Activated T-helper 1 cell treated with Interleukin-2 at 50 U/mL for 16 hours (primary cell): ENCODE measurements at places on chromosomes 5 and 9.
A peak's percentile ranks its signal among the peaks of the same experiment; 100 is the strongest.

GRCh38 chr9:94811074-94811473, 84.6 kb downstream of the AOPEP start:
- DNase-seq: no peak

- DNase-seq: no peak
These were observed 308.4 kb downstream of the PSAT1 start for GRCh38 chr9:78605041-78606000.

- no peak for DNase-seq
These were observed 18.4 kb downstream of the CAMK4 start for GRCh38 chr5:111242606-111243005.

GRCh38 chr9:78103971-78104433, 72.4 kb upstream of the GNAQ start:
- no peak for DNase-seq

DNA sequence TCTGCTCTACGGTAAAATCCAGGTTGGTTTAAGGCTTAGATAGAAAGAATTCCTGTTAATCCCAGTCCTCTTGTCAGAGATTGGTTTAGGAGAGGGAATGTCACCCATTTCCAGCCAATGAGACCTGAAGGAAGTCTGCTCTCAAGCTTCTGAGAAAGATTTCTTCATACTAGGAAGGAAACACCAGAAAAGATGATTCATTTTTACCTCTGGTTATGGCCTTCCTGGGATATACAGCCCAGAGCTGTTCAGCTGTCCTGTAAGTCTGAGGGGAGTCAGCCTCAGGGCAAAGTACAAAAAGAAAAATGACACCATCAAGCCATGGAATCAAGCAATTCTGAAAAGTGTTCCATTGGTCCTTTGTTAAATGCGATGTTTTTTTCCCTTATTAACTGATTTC, 18.6 kb upstream of the CFAP95 start:
- DNase-seq: no peak

- DNase-seq: no peak
These were observed 12.5 kb downstream of the SQSTM1 start for GRCh38 chr5:179833056-179833708.

GRCh38 chr9:100473276-100474081, 530 bp downstream of the TMEFF1 start:
- peak; percentile 3 for DNase-seq

DNA sequence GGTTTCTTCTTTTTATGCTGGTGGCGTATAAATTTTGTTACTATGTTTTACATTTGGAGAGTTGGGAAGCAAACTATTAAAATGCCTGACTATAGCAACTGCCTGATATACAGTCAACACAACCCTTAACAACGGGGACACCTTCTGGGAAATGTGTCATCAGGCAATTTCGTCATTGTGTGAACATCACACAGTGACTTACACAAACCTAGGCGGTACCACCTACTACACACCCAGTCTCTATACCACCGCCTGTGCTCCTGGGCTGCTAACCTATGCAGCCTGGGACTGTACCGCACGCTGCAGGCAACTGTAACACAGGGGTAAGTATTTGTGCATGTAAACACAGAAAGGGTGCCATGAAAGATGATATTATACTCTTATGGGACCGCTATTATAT, 1.3 kb upstream of the CDHR2 start:
- DNase-seq: no peak

DNA sequence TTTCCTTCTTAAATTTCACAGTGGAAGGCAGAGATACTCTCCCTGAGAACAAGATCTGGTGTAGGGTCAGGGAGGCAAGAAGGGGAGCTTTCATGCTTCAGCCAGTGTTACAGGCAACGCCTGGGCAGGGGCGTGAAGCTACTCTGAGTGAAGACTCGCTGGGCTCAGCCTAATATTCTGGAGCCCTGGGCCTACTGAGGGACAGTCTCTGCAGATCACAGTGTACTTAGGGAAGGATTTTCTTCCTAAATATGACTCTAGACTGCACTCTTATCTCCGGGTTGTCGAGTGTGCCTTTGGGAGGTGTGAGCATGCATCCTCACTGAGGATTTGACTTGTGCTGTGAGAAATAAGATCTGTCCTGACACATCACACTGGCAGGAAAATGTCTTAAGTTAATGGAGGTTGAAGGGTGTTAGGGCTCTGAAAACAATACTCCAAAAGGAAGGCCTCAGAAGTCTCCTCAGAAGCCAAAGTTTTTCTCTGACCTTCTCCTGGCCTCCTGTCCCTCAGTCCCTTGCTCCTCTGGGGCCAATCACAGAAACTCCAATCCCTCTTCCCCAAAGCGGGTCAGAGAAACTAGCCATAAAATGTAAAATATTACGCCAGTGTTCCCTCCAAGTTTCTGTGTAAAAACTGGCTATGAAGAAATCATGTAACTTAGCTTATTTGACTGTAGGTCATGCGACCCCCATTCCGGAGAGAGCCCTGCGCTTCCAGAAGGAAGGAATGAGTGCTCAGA, 156.8 kb upstream of the TBC1D2 start:
- DNase-seq: no peak

- DNase-seq: no peak
These were observed 559.6 kb downstream of the CETN3 start for GRCh38 chr5:89849830-89850512.

- no peak for DNase-seq
These were observed 187.3 kb downstream of the CDH12 start for GRCh38 chr5:22665801-22666200.

- DNase-seq: no peak
These were observed 51.2 kb downstream of the SCAMP1 start for GRCh38 chr5:78411586-78411985.

- DNase-seq: no peak
These were observed 193.1 kb downstream of the PAX5 start for GRCh38 chr9:36840898-36841536.

DNA sequence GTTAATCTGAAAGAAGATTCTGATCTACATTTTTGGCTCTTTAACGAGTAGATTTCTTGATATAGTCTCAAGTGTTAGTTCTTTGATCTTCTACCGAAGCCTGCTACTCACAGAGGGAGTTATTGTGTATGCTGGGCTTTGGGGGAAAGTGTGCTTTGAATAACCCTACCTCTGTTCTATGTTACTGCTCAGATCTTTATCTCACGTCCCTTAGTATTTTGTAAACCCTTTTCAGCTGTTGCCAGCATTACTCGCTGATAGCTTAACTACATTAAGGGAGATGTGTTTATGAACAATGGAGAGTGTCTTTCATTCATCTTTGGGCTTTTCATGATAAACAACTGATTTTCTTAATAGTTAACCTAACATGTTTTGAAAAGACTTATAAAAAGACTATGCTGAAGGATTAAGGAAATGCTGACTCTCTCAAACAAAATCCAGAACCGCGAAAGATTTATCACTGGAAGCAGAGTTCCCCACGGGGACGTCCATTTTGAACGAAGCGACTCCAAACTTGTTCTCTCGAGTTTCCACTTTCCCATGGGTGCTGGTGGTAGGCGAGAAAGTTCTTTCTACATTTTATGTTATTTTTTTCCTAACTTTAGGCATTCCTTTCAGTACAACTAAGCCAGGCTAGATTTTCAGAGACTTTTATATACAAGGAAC, 27.9 kb upstream of the ALDH1A1 start:
- DNase-seq: no peak

GRCh38 chr9:89441986-89442385, 55.9 kb downstream of the SEMA4D start:
- DNase-seq: no peak

GRCh38 chr5:416636-416960, 26.4 kb upstream of the EXOC3 start:
- no peak for DNase-seq

DNA sequence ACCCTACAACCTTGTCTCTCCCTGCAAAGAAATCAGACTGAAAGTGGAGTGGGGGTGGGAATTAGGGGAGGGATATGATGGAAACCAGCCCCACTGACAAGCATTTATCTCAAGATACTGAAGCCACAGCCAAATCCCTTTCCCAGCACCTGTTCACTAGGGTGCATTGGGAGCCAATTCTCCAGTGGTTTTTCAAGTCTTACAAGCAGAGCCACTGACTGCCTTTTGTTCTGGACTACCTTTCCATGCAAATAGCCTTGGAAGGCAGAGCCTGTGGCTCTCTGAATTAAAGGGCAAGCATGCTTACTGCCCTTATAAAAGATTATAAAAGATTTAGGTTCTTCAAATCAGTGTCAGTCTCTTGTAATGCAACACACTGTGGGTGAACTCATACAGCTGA, 8.8 kb upstream of the GGTA1 start:
- DNase-seq: no peak

DNA sequence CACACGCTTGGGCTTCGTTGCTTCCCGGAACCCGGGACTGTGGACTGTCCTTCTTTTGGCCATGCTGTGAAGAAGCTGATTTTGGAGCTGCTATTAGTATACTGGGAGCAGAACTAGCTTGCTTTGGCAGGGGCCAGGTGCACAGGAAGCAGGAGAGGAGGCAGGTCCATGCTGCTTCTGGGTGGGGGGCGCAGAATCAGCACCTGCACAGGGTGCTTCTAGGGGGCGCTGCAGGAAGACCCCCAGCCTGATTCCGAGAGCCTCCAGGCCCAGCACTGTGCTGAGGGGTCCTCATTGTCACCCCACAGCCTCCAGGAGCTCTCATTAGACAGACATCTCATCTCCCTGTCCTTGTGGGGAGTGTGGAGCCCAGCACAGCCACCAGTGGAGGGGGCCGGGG, 252.6 kb upstream of the IRX4 start:
- DNase-seq: no peak

GRCh38 chr9:34072868-34073590, 24.3 kb upstream of the UBAP2 start:
- no peak for DNase-seq

DNA sequence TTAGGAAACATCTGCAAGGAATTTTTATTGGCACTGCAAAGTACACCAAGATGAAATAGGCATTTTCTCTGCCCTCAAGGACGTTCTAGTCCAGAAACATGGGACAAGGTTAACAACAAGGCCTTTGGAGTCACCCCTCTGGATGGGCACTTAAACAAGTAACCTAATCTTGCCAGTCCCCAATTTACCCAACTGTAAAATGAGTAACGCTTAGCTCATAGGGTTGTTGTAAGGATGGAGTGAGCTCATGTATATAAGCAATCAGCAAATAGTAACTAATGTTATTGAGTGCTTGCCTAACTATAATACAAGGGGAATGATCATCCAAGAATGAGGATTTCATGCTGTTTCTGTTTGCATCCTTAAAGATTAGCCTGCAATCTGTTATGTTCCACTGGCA, 189.3 kb downstream of the PAPPA start:
- no peak for DNase-seq

- DNase-seq: no peak
These were observed 14.5 kb downstream of the ZSWIM6 start for GRCh38 chr5:61346511-61346910.

GRCh38 chr5:56426693-56427092, 193.6 kb upstream of the ANKRD55 start:
- no peak for DNase-seq

DNA sequence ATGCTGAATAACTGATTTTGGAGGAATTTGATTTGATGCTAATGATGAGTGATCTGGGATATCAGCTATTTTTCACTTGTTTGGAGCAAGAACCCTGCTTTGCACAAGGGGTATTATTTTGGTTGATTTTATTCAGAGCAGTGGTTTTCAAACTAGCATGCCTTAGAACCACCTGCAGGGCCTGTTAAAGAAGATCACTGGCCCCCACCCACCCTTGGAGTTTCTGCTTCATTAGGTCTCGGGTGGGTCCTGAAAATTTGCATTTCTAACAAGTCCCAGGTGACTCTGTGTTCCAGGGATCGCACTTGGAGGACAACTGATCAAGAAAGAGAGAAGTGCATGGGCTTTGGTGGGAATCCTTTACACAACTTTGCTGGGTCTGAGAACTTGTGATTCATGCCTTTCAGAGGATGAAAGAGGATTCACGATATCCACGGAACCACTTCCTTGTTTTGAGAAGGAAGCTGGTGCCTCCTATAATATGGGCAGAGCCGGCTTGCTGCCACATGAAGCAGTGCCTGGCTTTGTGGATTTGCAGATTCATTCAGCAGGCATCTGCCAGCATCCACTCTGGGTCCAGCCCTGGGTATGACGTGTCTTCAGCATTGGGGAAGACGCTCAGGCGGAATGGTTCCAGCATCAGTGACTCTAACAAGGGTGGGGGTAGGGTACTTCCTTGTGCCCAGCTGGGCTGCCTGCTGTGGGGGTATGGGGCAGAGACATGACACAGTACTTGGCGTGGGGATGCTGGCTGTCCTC, 106.6 kb upstream of the PITX1 start:
- DNase-seq: no peak

GRCh38 chr9:117987945-117988344, 283.7 kb downstream of the TLR4 start:
- no peak for DNase-seq

GRCh38 chr9:1707291-1707690, 307.9 kb upstream of the SMARCA2 start:
- no peak for DNase-seq

DNA sequence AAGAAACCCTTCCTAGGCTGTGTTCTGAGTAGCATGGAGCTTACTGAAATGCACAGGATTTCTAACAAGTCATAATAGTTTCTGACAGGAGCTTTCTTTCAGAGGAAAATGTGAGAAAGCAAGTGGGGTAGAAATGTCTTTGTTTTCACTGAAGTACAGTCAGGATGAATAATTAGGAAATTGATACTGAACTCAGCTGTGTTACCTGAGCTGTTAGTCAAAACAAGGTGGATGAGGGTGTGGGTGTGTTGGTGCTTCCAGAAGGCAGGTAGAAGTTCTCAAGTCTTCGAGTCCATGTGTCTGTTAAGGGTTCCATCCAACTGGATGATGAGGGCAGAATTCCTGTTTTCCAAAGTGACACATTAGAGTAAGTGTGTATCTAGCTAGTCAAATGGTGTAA, 122.4 kb downstream of the BASP1 start:
- DNase-seq: no peak

- DNase-seq: no peak
These were observed 351.1 kb upstream of the RIOK2 start for GRCh38 chr5:97534166-97534565.

DNA sequence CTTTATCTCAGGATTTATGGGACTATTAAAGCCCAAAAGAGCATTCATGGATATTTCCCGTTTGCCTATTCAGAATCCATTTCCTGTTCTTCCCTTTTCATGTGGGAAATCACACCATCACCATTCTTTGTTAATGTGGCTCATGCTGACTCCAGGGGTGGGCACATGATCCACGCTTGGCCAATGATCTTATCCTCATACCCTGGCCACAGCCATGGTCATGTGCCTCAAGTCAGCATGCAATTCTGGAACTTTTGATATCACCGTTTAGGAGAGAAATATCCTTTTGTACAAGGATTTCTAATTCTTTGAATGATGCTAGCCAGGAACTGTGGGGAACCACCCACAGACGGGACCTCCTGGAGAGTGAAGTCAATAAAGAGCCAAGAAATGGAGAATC, 272.2 kb downstream of the PRELID2 start:
- no peak for DNase-seq

GRCh38 chr5:96067894-96068614, 106.4 kb upstream of the ELL2 start:
- DNase-seq: no peak

- no peak for DNase-seq
These were observed 17.7 kb downstream of the RALGDS start for GRCh38 chr9:133103183-133103986.

DNA sequence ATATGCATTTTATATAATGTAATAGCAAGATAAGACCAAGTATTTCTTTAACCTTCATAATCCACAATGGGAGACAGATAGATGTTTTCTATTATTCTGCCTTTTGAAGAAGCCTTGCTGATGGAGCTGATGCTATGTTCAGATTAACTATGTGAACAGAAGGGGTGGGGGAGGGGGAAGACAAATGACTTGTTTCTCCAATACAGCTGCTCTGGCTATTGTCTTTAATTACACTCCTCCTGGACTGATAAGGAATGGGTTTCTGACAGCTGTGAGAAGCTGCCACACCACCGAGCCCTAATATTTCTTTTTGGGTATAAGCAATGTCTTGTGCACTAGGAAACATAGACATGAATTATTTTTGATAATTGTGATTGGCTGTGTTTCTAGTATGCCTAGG, 62.0 kb downstream of the CAVIN4 start:
- no peak for DNase-seq
